ENCODE measurements at places on chromosomes 11 and 22.

DNA sequence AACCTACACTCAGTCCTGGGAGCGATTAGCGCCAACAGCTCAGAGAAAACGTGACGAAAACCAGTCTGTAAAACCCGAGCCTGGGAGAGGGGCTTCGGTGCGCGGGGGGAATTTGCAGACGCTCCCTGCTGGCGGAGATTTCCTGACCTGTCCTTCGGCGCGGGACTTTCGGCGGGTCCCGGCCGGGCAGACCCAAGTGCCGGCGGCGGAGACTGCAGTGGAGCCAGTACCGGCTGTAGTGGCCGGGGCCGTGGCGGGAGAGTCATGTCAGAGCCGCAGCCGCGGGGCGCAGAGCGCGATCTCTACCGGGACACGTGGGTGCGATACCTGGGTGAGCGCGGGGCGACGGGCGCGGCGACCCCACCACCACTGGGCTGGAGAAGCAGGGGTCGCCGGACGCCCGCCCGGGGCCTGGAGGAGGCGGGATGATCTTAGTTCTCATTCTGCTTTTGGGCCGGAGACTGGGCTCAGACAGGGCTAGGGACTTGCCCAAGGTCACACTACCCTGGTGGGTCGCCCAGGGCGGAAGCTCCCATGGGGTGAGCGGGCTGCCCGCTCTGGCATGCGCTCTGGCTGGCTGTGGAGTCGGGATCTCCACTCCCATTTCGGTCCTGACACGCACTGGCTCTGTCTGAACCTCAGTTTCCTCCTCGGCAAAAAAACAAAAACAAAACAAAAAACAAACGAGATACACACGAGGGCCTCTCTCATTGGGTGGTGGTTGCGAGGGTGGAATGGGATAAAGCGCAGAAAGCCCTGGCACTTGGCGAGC lies at the start of gene MTFP1:
TSS of gene MTFP1 (plus strand) at position 153 of the 772 bp plus-strand sequence. CDS start at position 265, 112 bp downstream.
- DNase-seq = no peak

GRCh38 chr11:16737818-16738192 lies 642 bp upstream of the C11orf58 start:
- no peak for DNase-seq

GRCh38 chr11:41201156-41201555 lies 258.3 kb downstream of the LRRC4C start:
- no peak for DNase-seq

- DNase-seq = no peak
These were observed 93.2 kb upstream of the SYT13 start for GRCh38 chr11:45379162-45379863.

DNA sequence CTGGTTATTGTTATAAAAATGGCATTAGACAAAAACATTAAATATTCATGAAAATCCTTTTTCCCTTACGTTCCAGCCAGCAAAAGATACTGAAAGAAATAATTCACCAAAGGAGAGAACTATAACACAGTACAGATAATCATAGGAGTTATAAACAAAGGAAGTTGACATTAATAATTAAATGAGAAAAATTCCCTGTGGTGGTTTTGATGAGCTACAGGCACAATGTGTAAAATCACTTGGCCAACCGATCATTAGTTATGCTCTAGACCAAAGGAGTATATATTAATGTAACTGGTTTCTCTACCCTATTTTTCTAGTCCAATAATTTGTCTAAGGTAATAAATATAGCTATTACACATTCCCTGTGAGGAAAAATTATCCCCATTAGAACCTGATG lies 534.7 kb downstream of the CNTN5 start:
- no peak for DNase-seq
